Lung (tissue), 17 donors: ENCODE measurements at places on chromosomes 2 and 18.

DNA sequence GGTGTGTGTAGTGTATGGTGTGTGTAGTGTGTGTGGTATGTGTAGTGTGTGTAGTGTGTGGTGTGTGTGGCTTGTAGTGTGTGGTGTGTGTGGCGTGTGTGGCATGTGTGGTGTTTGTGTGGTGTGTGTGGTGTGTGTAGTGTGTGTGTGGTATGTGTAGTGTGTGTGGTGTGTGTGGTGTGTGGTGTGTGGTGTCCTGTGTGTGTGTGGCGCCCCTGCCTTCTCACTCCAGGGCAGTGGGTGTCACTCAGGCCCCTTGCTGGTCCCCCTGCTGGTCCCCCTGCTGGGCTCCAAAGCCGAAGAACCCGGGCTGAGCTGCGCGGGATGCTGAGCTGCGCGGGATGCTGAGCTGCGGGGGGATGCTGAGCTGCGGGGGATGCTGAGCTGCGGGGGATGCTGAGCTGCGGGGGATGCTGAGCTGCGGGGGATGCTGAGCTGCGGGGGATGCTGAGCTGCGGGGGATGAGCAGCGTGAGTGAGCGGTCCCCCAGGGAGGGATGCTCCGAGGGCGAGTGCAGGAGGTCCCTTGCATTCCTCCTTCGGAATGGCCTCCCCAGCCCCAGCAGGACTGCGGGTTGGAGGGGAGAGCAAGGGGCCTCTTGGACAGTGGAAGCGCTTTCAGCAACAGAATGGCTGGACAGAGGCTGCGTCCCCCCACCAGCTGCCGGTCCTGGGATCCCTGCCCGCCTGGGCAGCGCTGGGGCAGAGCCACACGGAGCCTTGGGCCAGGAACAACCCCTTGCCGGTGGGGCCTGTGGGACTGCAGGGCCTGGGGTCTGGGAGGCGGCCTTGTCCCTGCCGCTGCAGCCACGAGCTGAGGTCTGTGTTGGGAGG, 3.4 kb upstream of the RTP5 start:
- no peak overlapping the region for H3K4me3 ChIP-seq
- H3K4me1 ChIP-seq: peaks cover 12% of the 10 kb centered on the region
- H3K27me3 ChIP-seq: peaks cover 34% of the 10 kb centered on the region
- H3K27ac ChIP-seq: no peak overlapping the region
- peaks cover 5% of the 10 kb centered on the region for H3K36me3 ChIP-seq

DNA sequence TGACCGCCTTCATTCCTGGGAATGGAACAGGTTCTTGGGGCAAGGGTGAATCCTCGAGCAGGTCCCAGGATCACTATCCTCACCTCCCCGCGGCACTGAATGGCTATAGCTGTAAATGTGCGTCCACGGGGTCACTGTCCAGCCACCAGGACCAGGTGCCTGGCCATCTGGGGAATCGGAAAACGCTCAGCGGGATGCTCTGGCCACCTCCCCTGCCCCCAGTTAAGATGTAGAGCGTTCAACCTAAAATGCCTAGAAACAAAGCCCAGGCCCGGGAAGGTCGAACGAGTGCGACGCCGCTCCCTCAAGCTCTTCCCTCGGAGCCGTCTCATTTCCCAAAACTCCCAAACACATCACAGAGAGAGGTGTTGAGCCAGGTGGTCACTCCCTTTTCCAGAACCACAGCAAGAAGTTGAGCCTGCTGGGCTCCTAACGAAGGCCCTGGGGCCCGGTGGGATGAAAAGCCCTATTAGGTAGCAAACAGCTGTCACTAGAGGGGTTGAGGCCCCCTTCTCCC, 795 bp upstream of the CAPN10 start:
- H3K27ac ChIP-seq: peak overlapping the region; percentile 98
- peaks cover 15% of the 10 kb centered on the region for H3K36me3 ChIP-seq
- no peak for DNase-seq
- H3K27me3 ChIP-seq: no peaks in the 10 kb centered on the region

DNA sequence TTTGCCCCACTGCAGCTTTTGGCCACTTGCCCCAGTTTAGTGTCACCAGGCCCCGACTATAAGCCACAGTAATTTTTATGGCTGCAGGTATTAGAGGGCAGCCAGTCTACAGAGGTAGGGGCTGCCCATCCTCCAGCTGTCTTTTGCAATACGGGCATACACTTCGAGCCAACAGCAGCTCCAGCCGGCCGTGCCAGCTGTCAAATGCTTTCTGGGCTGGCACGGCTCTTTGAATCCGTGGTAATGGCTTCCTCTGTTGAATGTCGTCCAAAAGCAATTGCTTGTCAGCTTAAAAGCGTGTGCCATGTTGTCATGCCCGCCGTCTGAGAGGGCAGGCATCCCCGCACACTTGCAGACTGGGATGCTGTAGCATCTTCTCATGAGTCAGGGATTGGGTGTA, 41.3 kb downstream of the BCL2L11 start:
- H3K36me3 ChIP-seq: peaks cover 28% of the 10 kb centered on the region
- H3K4me3 ChIP-seq: no peak overlapping the region
- no peak overlapping the region for H3K27ac ChIP-seq

GRCh38 chr2:60358476-60358875, 195.0 kb downstream of the BCL11A start:
- H3K36me3 ChIP-seq: no peaks in the 10 kb centered on the region
- H3K27ac ChIP-seq: no peak overlapping the region
- DNase-seq: no peak
- H3K27me3 ChIP-seq: no peaks in the 10 kb centered on the region

DNA sequence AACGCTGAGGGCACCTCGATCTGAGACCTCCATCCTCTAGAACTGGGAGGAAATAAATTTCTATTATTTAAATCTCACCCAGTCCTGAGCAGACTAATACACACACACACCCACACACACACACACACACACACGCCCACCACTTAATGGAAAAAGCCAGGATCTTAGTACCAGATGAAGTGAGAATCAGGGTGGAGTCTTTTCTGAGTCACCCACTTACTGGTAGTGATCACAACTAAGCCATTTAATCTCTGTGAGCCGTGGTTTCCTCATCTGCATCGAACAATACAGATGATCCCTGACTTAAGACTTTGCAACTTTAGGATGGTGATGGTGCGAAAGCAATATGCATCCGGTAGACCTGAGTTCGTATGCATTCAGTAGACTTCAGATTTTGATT, 18.6 kb downstream of the THNSL2 start:
- DNase-seq: no peak
- no peaks in the 10 kb centered on the region for H3K4me1 ChIP-seq
- no peaks in the 10 kb centered on the region for H3K27me3 ChIP-seq
- peaks cover 7% of the 10 kb centered on the region for H3K36me3 ChIP-seq
- no peak overlapping the region for H3K27ac ChIP-seq
- no peak overlapping the region for H3K4me3 ChIP-seq

- DNase-seq: no peak
- H3K4me1 ChIP-seq: peaks cover 15% of the 10 kb centered on the region
- no peaks in the 10 kb centered on the region for H3K27me3 ChIP-seq
- no peak overlapping the region for H3K27ac ChIP-seq
- peaks cover 3% of the 10 kb centered on the region for H3K36me3 ChIP-seq
- H3K4me3 ChIP-seq: no peak overlapping the region
Measured at GRCh38 chr18:3002732-3003131, 10.2 kb downstream of the LPIN2 start.

GRCh38 chr2:120423167-120423943, 77.4 kb downstream of the INHBB start:
- no peak overlapping the region for H3K4me3 ChIP-seq
- no peaks in the 10 kb centered on the region for H3K4me1 ChIP-seq
- no peak for DNase-seq
- H3K27ac ChIP-seq: no peak overlapping the region
- H3K36me3 ChIP-seq: no peaks in the 10 kb centered on the region

DNA sequence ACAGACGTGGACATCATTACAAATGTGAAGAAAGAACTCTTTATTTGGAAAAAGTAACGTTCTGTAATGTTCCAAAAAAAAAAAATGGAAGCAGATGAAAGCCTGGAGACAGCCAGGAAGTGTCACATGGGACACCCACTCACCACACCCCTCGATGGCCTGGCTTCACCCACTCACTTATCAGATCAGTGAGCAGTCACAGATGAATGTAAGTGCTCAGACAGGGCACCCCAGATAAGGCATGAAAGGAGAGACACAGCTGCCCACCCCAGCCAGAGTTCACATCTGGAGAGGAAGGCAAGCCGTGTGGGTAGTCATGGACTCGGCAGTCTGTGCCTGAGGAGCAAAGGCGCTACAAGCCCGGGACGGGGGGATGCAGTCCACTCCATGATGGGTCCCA, 105.2 kb downstream of the SEPTIN10 start:
- no peaks in the 10 kb centered on the region for H3K36me3 ChIP-seq
- H3K27ac ChIP-seq: no peak overlapping the region
- DNase-seq: no peak
- H3K27me3 ChIP-seq: no peaks in the 10 kb centered on the region

DNA sequence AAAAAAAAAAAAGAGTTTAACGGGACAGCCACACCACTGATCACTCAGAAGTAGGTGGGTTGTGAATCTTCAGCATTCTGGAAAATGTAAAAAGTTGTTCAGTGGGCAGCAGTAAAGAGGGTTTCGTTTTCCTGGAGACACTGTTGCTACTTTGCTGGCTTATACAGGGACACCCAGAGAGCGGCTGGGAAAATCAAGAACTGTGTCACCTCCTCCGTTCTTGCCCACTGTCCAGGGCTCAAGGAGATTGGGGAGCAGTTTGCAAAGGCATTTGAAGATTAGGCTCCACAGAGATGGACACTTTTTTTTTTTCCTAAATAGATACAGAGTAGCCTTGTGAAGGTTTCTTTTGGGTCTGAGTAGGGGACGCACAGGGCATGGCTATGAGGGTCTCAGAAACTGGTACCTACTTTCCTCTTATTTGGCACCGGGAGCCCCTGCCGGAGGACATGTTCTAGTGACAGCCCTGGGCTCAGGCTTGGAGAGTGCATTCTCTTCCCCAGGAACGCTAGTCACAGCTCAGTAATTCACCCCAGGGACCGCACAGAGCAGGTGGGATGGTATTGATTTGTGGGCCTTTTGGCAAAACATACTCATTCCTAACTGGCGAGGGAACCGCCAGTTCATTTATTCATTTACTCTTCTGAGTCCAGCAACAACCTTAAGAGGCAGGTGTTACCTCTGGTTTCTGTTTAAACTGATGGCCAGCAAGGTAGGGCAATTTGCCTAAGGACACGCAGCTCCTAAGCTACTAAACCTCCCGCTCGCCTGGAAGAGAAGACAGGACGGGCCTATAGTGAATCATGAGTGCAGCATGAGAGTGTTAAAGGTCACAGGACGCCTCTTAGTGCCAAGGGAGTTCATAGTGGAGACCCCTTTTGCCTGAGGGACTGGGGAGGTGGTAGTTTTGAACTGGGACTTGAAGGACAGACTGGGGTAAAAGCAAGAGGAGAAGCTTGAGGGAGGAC, 53.1 kb downstream of the HPCAL1 start:
- H3K36me3 ChIP-seq: peaks cover 3% of the 10 kb centered on the region
- no peaks in the 10 kb centered on the region for H3K27me3 ChIP-seq
- no peak overlapping the region for H3K4me3 ChIP-seq
- H3K27ac ChIP-seq: peak overlapping the region; percentile 31
- peaks cover 7% of the 10 kb centered on the region for H3K4me1 ChIP-seq
- DNase-seq: no peak
